Tibial artery (tissue), 4 donors: ENCODE measurements at places on chromosomes 5 and 9.
A peak's percentile ranks its signal among the peaks of the same experiment; 100 is the strongest.

GRCh38 chr9:79382044-79382443 is 189.7 kb upstream of the TLE4 start:
- DNase-seq = no peak

GRCh38 chr5:36938129-36938528 is 61.6 kb downstream of the NIPBL start:
- no peak for DNase-seq

GRCh38 chr9:83266331-83266665 is 203.4 kb upstream of the RASEF start:
- DNase-seq = no peak

GRCh38 chr5:55159763-55160492 is at the start of gene GPX8:
Gene GPX8 (plus strand): TSS chr5:55160171. CDS start chr5:55160193, 22 bp downstream.
- DNase-seq = no peak

DNA sequence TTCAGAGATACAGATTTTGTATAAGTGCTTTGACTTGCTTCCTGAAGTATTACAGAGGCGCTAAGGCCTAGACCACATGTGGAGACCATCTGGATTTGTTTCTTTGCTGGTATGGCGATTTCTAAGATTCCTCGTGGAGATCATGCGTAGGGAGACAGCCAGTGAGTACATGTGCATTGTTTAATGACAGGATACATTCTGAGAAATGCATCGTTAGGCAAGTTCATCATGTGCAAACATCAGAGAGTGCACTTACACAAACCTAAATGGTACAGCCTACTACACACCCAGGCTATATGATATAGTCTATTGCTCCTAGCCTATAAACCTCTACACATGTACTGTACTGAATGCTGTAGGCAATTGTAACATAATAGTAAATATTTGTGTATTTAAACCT is 16.5 kb upstream of the CEP120 start:
- no peak for DNase-seq

- no peak for DNase-seq
These were observed 1.4 kb downstream of the ERGIC1 start for GRCh38 chr5:172835290-172835993.

DNA sequence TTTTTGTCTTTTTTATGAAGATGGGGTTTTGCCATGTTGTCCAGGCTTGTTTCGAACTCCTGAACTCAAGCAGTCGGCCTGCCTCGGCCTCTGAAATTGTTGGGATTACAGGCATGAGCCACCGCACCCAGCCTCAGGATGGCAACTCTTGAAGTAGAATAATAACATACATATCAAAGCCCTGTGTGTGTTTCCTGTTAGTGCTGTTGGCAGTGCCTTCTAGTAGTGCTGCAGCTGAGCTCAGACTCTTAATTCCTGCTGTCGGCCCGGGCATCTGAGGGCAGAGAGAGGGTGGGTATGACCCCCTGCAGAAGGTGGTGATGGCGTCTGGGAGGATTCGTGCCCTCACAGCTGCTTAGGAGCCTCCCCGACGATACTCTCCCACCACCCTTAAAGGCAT is 227.2 kb downstream of the PDZD2 start:
- no peak for DNase-seq

DNA sequence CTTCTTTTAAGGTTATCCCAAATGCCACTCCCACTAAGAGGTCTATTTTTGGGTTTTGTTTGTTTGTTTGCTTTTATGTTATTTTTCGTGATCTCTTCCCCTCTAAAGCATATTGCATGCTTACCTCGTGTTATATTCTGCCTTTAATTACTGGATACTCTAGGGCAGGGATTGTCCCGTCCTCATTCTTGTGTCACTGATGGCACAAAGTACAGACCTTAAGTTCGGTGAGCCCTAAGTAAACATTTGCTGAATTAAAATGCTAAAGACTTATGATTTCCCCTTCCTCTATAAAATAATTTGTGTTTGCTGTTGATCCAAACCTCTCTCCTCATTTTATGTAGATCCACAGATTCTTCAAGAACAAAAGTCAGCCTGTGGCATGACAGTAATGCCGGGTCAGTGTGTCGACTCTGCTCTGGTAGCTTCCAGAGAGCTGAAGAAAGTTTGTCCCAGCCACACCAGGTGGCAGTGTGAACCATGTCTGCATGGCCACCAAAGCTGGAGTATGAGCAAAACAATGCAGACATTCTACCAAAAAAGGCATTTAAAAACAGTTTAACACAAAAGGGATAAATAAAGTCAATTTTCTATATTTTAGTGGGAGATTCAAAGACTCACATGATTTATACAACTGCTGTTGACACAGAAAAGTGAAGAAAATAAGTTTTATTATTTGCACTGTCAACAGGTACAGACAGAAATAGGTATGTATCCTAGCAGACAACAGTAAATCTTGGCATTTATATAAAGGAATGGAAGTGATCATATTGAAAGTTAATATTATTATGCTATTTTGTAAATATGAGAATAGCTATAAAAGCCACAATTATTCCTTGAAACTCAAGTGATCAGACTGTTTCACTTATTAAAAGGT is 17.9 kb upstream of the POC5 start:
- DNase-seq = no peak

DNA sequence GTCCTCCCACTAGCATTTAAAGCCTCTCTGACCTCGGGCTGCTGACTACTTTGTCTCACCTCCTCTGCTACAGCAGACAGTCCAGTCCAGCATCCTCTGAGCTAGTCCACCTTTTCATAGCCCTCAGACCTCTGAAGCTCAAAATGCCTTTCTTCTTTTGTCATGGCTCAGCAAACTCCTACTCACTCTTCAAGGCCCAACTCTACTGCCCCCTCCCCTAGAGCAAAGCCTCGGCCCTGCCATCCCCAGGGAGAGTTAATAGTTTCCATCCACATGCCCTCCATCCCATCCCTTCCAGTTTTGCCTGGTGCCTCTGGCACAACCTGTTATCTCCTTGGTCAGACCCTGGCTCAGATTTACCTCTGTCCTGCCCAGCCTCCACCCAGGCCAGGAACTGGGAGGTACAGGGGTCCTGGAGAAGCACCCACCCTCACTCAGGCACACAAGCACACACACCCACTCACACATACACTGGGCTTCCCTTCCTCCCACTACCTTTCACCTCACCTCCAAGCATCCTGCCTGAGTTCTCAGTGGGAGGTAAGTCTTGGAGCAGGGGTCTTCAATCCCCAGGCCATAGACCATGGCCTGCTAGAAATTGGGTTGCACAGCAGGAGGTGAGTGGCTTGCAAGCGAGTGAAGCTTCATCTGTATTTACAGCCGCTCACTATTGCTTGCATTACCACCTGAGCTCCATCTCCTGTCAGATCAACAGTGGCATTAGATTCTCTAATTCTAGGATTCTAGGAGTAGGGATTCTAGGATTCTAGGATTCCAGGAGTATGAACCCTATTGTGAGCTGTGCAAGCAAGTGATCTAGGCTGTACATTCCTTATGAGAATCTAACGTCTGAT is 18.1 kb downstream of the PDLIM4 start:
- no peak for DNase-seq

DNA sequence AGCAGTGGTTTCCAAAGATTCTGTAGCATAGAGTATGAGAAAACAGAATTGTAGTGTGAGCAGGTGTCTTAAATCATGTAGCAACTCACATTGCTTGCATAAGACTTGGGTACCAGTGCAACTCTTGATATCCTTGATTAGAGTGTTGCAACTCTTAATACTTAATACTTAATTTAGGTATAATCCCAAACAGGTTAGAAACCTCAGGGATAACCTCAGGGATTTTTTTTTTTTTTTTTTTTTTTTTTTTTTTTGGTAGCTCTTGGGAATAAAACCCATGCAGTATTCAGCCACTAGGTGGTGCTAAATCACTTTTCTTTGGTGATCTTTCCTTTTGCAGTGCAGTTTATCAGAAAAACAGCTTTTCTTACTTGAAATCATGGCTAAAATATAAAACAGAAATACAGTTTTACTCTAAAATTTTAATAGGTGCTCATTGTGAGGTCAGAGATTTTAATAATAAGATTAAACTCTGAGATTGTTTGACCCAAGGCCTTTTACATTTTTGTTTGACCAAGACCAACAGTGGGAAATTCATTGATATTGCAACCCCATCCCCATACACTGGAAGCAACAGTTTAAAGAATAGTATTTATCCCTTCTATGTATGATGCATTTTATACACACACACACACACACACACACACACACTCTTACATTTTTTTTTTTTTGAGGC is 55.3 kb downstream of the ERAP1 start:
- no peak for DNase-seq

DNA sequence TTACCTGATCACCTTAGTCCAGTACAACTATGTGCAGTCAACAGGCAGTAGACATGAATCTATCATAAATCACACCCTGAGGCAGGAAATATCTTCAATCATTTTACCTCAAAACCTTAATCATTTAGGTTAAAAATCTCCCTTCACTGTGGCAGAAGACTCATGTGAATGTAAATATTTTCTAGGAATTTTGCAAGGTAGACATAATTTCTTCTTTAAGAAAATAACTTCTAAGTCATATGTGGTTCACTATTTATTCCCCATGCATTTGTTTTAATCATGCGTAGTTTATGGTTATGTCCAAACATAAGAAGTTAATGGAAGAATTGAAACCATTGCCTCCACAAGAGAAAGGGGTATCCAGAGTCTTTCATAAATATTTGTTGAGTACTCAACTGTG is 97.0 kb downstream of the HMHB1 start:
- DNase-seq = no peak

DNA sequence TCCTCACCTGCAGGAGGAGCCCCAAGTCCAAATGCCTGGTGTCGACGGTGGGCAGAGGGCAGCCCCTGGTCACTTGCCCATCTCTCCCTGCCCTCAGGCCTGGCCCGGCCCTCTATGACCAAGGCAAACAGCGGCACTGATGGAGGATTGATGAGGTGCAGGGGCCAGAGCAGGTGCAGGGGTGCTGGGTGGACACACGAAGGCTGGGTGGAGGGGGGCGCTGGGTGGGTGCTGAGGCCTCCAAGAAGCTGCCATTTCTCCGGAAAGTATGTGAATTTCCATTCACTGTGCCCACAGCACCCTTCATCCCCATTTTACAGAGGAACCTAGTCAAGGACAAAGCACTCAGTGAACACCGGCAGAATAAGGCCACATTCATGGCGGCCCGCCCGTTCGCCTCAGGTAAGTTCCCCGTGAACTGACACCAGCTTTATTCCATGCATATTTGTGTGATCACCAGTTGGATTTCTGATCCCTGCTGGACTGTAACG is 143.8 kb upstream of the PPP1R26 start:
- DNase-seq = peak; percentile 12

GRCh38 chr5:123512611-123513461 is 859 bp downstream of the CSNK1G3 start:
- no peak for DNase-seq

- DNase-seq = no peak
These were observed 7.4 kb downstream of the ZBTB26 start for GRCh38 chr9:122923947-122924346.

GRCh38 chr5:120512068-120512467 is 48.0 kb downstream of the PRR16 start:
- no peak for DNase-seq

DNA sequence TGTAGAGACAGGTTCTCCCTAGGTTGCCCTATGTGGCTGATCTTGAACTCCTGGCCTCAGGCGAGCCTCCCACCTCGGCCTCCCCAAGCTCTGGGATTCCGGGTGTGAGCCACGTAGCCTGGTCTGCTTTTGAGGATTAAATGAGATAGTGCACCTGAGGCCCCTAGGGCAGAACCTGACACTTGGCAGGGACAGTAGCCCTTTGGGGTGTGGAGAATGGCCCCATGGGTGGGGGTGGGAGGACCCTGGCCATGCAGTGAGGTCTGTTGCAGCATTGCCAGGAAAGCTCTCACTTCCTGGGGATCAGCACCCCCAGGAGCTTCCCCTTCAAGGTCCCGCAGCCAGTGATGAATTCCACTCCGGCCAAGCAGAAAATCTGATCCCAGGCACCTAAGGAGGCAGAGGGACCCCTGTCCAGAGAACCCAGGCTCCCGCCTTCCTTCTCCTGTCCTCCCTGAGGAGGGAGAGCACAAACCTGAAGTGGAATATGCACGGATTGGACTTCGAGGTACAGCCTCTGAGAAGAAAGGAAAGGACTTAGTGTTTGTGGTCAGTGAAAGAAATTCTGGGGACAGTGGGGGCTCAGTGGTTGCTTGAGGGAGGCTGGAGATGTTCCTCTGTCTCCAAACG is 73.9 kb upstream of the UNC5A start:
- peak; percentile 8 for DNase-seq

- DNase-seq = no peak
These were observed 52.7 kb upstream of the ELL2 start for GRCh38 chr5:96014395-96014794.

GRCh38 chr5:127887282-127887681 is 184.1 kb downstream of the CCDC192 start:
- DNase-seq = no peak

DNA sequence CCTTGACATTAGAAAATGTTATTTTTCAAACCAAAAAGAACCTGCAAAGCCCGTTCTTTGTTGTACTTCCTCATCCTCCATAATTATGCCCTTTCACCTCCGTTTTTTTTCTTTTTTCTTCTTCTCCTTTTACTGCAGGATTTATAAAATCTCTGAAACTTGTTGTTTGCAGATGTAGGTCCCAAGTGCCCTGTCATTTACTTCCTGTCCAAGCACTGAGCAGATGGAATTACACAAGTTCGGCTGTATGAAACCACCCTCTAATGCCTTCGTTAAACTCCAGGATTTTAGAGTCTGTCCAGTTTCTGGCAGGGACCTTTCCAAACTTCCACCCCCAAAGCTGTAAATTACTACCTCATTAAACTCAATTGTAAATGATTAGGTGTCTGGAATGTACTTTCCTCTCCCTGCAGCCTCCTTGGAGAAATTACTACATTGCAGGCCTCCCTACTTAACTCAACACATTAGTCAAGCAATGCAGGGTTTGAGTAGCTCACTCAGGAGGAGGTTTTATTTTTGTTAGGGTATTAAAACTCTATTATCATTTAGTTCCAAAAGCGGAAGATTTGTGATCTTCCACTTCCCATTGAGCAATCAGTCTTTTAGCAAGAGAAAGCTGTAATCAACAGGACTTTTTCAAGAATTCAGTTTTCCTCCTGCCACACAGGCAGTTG is 125.6 kb upstream of the LPAR1 start:
- DNase-seq = no peak
